Caki2 (cell line): ENCODE measurements at places on chromosomes 2 and 18.

- DNase-seq, result no peak
Observed at GRCh38 chr2:199111458-199111857, 346.3 kb downstream of the SATB2 start.

GRCh38 chr2:213691351-213691750, 407.1 kb downstream of the SPAG16 start:
- DNase-seq, result no peak

- no peak for DNase-seq
Observed at GRCh38 chr18:46413684-46414083, 243.3 kb downstream of the LOXHD1 start.

DNA sequence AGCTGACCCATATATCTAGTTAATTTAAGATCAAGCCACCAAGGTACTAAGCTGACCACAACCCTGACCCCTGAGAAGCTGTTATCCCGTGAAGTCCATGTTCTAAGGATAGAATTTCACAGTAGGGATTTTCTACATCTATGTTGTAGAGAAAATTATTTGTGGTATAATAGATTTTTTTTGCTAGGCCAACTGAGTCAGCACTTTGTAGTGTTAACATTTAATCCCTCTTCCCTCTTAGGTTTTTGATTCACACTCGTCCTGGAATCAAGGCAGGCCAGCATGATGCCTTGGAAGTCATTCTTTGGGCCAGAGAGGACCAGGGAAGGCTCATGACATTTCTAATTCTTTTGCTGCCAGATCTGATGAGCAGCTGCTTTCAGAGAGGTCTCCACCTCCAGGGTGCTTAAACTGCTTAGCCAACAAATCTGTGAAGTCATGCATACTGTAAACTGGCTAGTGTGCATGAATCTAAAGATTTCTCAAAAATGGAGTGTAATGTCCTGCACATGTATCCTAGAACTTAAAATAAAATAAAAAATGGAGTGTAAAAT, 102.5 kb downstream of the RBM43 start:
- no peak for DNase-seq

DNA sequence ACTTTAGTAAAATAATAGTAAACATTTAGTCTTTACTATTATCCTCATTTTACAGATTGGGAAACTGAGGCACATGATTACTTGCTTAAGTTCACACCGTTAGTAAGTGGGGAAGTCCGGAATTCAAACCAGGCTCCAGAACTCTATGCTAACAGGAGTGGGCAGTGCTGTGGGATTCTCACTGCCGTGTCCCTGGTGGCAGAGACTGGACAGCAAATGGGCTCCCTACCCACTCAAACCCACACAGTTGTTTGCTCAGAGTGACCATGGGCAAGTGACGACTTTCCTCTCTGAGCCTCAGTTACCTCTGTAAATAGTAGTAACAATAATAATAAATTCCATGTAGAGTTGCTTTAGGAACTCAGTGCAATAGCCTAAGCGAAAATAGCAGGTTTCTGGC, 24.0 kb downstream of the MAIP1 start:
- DNase-seq, result no peak

DNA sequence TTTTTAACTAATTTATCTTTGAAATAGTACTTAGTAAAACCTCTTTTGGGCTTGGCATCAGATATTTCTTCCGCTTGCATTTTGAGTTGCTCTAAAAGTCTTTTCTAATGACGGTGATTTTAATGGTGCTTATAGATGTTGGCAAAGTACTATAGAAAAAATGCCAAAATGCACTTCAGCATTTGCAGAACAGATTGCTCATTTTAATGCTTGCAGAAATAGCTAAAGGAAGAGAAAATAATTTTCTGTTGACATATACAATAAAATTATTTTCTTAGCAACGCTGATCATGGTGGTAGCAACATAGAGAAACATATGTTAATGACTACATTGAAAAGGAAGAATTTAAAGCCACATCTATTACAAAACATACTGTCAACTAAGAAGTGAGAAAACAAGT, 170.7 kb downstream of the STK39 start:
- no peak for DNase-seq

DNA sequence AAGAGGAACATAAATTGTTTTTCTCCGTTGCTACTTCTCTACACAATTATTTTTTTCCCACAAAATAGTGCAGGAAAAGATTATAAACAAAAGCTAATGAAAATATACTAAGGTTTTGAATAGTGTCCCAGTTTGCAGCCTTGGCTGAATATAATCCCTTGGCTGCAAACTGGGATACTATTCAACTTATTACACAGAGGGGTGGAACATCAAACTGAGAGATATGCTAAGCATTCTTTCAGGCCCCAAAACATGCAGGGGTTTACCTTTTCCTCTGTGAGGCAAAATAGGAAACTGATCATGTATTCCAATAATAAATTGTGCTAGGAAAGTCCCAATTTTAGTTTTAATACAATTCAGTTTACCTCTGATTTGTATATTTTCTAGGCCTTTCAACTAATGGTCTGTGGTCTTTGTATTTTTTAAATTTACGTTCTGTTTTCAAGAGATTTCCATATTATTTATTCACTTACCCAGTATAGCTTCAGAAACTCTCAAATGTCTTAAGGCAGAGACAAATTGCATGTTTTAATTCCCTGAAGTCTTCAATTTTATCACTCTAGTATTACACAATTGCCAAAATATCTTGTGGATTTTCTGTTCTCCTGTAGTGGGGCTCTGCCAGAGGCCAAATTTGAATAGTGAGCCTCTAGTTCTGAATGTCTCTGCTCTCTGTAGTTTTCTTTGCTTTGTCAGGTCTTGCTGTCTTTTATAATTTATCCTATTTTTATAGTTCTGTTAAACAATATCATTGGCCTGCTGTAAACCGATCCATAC, 63.9 kb downstream of the PPP1R1C start:
- no peak for DNase-seq
